ENCODE measurements at places on chromosomes 2 and 18.

- no peak for DNase-seq
These were observed 21.4 kb upstream of the MLPH start for GRCh38 chr2:237465515-237466148.

DNA sequence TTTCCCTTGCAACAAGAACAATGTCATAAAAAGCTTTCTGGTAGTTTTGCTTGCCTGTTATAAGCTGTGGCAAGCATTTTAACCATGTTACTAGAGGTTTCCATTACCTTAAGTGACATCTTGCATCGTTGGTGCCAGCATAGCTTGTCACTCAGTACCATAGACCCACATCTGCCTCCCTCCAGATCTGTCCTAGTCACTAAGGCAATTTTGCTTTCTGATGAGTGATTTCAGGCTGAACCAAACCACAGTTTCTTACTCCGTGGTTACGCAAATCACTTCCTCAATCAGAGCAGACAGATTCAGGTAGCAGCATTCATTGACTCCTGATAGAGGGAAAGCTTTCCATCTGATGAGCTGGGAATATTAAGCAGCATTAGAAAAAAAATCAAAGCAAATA lies 1057.5 kb upstream of the FAM98A start:
- DNase-seq, result no peak

DNA sequence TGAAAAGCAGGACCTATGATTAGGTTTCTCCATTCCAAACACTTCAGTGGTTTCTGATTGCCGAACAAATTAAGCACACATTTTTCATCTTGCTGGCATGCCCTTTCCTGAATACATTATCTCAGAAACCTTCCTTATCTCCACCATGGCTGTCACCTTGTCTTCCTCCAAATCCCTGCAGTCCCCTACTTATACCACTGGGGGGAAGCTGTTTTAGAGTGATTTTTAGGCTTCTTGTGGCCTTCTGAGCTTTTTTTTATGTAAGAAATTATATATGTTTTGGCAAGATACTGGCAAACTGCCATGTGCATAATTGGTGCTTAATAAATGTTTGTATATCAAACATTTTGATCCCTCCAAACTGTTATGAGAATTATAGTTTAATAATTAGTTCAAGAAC lies 229.2 kb downstream of the MYT1L start:
- DNase-seq, result no peak

DNA sequence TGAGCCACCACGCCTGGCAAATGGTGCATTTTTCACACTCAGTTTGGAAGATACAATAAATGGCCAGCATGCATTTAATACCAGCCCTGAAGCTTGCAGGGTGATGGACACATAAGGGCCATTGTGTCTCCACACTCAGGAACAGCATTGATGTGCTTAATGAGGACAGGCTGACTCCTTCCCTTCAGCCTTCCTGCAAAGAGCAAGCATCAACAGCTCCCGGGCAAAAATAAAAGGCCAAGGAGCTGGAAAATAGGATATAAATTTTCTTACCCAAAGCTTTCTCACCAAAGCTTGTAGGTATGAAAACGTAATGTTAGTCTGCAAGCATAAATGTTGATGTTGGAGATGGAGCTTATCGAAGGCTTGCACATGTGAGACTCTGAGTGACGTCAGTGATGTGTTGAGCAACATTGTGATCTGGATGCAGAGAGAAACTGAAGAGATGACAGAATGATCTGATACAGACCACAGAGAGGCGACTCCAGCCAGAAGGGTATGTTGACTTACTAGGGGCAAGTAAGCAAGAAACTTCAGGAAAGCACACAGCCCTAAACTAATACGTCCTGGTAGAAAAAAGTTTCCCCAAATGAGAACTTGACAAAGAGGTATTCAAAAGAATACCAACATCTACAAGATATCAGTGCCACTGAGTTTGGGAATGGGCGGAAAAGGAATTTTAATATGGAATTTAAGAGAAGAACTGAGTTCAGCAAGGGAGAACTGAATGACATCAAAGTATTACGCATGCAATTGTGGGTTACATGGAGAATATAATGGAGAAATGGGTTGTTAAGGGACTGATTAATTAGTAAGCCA lies 256.5 kb downstream of the TGIF1 start:
- DNase-seq, result no peak

DNA sequence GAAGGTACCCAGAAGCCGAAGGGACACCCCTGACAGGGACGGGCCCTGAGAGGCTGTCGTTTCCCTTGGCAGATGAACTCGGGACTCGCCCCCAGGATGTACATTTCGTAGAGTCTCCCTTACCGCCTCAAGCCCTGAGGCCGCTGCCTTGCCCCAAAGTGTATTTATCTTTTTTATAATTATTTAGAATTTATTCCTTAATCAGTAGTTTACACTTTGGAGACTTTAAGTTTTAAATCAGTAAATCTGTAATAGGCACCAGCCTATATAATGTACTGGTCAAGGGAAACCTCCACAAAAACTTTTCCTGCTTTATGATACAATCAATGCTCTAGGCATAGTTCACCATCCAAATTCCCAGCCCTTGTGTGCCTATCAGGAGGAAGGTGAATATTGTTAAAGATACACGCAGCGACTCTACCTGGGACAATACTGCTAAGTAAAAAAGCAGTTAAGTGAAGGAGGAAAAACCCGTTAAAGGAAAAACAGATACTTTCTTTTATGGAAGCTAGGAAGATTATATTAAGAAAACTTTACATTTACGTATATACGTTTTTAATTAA lies 848 bp downstream of the VRK2 start:
- DNase-seq, result no peak

GRCh38 chr18:1751249-1751648 lies 820.1 kb downstream of the METTL4 start:
- no peak for DNase-seq

GRCh38 chr18:25898965-25899364 lies 191.4 kb downstream of the SS18 start:
- DNase-seq, result no peak

GRCh38 chr2:182933629-182934028 lies 67.2 kb upstream of the FRZB start:
- no peak for DNase-seq

GRCh38 chr2:203951366-203951902 lies 14.9 kb downstream of the ICOS start:
- DNase-seq, result peak; percentile 74

- DNase-seq, result no peak
These were observed 62.7 kb upstream of the ST3GAL5 start for GRCh38 chr2:85951351-85952067.

DNA sequence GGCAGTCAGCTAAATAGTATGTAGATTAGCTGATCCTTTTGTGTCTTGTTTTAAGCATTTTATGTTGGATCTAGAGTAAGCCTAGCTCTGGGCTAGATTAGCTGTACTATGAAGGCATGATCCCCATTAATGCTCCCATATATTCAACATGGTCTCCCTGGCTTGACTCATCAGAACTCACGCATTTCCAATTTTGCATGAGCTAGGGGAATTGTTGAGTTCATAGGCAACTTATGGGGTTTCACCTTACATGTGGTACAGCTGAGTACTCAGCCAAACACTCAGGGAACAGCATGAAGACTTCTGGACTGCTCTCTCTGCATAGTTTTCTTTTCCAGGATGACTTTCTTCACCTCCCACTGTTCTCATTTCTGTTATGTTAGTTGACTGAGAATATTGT lies 248.2 kb downstream of the TMX3 start:
- no peak for DNase-seq

DNA sequence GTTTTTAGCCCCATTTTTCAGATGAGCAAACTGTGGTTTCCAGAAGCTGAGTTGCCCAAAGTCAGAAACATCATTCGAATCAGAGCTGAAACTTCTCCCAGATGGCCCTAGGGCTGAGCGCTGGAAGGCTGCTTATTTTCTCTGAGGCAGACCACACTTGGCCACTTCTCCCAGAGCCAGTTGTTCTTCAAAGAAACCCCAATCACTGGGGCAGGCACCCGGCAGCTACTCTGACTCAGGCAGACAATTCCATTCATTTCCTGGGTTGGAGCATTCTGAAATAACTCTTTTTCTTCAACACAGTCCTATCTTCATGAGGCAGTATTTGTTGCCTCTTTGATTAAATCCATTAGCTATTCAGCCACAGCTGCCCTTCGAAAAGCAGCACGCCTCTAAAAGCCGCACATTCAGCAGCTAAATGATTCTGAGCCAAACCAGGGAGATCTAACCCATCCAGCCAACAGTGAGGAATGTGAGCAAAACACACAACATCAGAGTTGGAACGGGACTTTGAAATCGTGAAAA lies 40.9 kb downstream of the LRATD1 start:
- DNase-seq, result no peak

GRCh38 chr2:150127346-150127990 lies 360.0 kb downstream of the RND3 start:
- no peak for DNase-seq

GRCh38 chr2:150526827-150527226 lies 39.4 kb upstream of the RND3 start:
- DNase-seq, result no peak

GRCh38 chr2:208392300-208392699 lies 14.3 kb upstream of the PTH2R start:
- no peak for DNase-seq

GRCh38 chr2:76749858-76750257 lies 772.3 kb downstream of the LRRTM4 start:
- no peak for DNase-seq

DNA sequence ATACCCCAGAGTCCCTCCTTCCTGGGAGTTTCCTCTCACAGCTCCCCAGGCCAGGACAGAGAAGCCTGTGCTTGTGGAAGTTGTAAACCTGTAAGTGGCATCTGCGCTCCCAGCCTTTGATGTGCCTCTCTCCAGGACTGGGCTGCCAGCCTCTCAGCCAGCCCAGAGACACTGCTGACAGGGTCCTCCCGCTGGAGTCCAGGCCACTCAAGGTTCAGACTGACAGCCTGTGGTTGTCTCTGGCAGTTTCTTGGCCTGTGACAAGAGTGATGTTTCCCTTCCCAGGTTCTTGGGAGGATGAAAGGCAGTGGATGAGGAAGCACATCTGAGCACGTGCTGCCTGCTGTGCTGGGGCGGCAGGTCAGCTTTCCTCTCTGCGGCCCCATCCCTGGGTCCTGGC lies 3.0 kb downstream of the SLC35F6 start:
- DNase-seq, result no peak

DNA sequence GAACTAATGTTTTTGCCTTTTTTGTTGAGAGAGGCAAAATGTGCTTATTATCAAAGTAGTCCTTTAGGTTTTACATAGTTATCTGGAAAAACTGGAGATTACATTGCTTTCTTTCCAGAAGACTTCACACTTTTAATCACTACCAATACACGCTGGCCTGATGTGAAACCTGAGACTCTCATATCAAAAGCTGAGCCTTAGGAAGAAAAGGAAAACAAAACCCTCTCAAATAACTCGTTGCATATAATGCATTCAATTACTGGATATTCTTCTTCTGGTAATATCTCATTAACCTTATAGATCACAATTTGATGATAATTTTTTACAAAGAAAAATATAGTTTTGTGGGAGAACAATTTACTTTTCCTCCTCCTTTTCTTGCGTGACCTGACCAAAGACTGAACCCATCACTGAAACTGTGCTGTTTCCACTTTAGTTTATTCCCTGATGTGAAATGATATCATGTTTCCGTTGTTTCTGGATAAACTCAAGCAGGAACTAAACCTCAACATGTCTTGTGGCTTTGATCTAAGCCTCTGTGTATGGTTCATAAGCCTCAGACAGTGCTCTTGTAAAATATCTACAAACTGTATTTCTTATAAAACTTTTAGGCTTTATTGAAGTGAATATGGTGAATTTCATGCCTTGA lies 332.4 kb downstream of the GULP1 start:
- no peak for DNase-seq

DNA sequence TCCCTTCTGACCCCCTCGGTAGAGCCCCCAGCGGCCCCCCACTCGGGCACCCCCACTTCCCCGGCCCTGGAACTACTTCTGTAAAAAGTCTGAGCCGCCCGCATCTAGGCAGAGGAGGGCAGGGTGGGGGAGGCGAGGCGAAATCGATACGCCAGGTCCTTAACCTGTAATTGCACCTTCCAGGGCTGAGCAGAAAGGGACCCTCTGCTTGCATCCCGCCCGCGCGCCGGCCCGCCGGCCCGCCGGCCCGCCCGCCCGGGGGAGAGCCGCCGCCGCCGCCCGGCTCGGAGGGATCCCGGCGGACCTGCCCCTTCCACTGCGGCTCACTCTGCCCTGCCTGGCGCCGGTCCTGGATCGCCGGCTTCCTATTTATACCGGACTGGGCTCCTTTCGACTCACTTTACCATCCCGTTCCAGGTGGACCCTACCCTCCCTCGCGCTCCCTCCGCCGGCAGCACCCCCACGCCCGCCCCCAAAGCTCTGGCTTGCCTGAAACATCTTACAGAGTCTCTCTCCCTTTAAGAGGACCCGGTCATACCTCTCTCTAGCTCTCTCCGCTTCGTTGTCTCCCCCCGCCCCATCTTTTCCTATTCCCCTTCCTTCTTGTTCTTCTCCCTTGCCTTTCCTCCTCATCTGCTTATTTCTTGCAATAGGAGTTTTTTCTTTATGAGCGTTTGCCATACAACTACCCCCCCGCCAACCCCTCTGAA lies 797 bp downstream of the KLHL14 start:
- no peak for DNase-seq

GRCh38 chr2:71385012-71385411 lies 53.4 kb downstream of the ZNF638 start:
- no peak for DNase-seq

DNA sequence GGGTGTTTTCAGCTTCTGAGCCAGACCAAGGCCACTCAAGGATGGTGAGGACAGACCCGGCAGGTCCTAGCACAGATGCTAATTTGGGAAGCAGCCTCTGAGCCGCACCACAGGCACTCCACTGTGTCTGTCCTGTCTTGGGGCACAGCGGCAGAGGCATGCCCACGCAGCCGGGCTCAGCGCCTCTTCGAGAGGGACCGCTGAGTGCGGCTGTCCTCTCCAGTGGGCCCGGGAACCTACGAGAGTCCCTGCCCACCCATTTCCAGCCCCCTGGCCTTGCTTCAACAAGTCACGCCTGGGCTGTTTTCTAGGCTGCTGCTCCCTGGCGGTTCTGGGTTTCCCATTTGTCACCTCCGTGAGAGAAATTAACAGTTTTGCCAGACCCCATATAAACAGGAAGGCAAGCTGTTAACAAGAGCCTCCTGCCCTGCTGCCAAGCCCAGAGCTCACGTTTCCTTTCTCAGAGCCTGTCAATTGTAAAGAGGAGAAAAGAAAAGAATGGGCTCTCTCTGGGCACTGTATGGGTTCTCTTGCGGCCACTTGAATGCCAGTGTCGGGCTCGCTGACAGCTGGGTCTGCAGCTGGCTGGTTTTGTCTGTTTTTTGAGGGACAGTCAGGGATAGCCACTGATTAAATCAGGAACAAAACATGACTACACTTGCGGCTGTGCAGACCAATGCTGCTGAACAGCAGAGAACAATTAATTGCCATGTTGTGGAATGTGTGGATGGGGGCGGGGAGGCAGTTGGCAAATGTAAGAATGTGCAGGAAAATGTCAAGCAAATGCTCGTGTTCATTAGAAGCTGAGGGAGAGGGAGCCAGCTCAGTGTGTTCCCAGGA lies 30.6 kb downstream of the TMEM17 start:
- DNase-seq, result peak; percentile 1

GRCh38 chr2:73759285-73759764 lies 20.6 kb downstream of the DUSP11 start:
- no peak for DNase-seq

- no peak for DNase-seq
These were observed 98.2 kb upstream of the GCFC2 start for GRCh38 chr2:75808793-75809535.

All from CD4-positive, alpha-beta T cell treated with Interleukin-2 at 100 ng/mL for 4 hours (primary cell).